ENCODE measurements at places on chromosomes 6 and 20.

- no peak for DNase-seq
Measured at GRCh38 chr6:43149265-43149664, 21.8 kb upstream of the SRF start.

DNA sequence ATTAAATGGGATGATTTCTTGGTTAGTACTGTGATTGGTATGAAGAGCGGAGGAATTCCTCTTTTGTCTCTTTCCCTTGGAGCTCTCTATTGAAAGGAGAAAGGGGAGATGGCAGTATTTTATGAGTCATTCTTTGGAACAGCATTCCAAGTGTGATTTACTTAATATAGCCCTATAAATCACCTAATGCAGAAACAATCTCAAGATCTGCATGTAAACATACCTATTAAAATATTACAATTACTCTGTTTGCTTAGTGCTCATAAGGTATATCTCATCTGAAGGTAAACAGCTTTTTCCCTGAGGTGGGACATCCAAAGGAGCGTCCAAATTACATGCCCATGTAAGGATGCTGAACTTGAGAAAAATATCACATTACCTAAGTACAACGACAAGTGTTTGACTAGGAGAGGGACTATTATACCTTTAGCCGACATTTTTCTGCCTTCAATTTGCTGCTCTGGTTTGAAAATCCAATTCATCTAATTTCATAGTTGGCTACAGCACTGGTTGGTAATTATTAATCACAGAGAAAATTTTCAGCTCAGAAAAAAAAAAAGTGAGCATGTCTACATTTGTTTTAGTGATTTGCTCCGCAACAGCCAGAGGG, 229.0 kb downstream of the FOXC1 start:
- no peak for DNase-seq

- peak; percentile 55 for DNase-seq
Measured at GRCh38 chr6:16301511-16301910, 63.1 kb downstream of the GMPR start.

DNA sequence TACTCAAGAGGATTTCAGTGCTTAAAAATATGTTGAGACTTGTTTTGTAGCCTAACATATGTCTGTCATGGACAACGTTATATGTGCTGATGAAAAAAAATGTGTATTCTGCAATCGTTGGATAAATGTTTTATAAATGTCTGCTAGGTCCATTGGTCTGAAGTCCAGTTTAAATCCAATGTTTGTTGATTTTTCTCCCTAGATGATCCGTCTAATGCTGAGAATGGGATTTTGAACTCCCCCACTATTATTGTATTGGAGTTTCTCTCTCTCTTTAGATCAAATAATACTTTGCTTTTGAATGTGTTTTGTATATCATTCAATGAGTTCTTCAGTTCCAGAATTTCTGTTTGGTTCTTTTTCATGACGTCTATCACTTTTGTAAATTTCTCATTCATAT, 44.9 kb downstream of the CYB5R4 start:
- no peak for DNase-seq

- no peak for DNase-seq
Measured at GRCh38 chr20:46129955-46130481, 11.9 kb downstream of the CD40 start.

- DNase-seq: no peak
Measured at GRCh38 chr20:22338140-22338708, 246.1 kb downstream of the FOXA2 start.

DNA sequence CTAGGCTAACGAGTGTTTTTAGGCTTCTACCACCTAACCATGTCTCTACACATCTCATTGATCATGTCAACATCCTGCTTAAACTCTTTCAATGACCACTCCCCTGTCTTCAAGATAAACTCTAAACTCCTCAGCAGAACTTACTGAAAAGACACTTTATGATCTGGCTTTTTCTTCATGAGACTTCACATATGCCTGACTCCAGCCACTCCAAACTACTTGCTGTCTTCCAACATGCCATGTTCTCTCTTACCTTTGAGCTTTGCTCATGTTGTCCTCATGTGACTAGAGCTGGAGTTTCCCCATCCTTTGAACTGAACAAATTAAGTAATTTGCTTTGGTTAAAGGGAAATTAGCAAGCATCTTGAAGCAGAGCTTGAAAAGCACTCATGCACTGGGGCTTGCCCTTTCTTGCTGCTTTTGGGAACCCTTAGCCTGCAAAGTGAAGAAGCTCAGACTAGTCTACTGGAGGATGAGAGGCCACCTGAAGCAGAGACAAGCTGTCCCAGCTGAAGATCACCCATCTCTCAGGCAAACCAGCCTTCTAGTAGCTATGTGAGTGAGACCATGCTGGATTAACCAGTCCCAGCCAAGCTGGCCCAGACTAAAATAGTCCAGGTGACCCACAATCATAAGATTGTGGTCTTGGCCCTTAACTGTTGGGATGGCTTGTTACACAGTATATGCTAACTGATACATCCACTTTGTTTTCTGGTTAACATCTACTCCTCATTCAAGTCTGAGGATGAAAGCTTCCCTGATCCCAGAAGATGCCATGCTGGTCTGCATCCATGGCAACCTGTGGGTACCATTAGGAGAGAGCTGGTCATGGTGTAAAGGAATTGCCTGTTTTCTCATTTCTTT, 235.8 kb downstream of the GMPR start:
- DNase-seq: no peak

GRCh38 chr6:163260111-163260895, 154.2 kb upstream of the QKI start:
- DNase-seq: no peak

DNA sequence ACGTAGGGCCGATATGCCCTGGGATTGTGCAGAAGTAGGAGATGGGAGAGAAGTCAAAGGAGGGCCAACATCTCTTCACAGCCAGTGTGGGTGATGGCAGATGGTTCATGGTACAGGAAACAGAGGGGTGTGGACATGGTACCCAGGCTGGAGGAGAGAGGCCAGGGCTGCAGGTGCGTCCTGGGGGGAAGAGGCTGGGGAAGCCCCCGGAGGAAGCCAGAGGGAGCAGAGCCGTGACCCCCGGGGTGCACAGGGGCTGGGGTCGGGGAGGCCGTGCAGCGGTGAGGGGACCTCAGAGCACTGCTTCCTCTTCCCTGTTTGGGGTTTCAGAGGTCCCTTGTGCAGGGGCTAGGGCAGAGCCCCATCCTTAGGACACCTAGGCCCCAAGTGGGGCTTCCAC, 11.2 kb upstream of the ZBTB46 start:
- DNase-seq: no peak

GRCh38 chr20:56774873-56775272, 145.8 kb downstream of the TFAP2C start:
- no peak for DNase-seq

DNA sequence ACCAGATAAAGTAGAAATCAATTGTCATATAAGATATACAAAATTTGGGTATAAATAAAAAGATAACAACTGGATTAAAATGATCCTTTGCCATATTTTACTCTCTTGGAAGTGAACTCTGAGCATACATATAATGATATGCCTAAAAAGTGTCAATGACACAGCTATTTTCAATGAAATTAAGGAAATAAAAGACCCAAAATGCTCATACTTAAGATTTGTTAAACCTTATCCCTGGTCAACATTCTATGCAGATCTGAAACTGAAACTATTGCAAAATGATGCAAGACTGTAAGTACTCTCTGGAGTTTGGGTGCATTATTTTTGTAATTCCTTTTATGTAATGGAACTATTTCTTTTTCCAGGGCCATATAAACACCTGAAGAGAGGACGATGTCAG, 119.0 kb upstream of the SGK1 start:
- no peak for DNase-seq

GRCh38 chr6:109449064-109449794, 6.3 kb downstream of the MICAL1 start:
- DNase-seq: no peak

- no peak for DNase-seq
Measured at GRCh38 chr6:90413867-90414266, 117.2 kb upstream of the BACH2 start.

GRCh38 chr6:157314705-157315321, 8.5 kb downstream of the TMEM242 start:
- no peak for DNase-seq

- no peak for DNase-seq
Measured at GRCh38 chr6:52640916-52641315, 30.0 kb upstream of the TMEM14A start.

- no peak for DNase-seq
Measured at GRCh38 chr20:14685183-14685582, 347.8 kb upstream of the FLRT3 start.

GRCh38 chr6:37302086-37302686, 44.2 kb upstream of the TMEM217 start:
- DNase-seq: no peak

GRCh38 chr20:51562027-51562331, 19.5 kb upstream of the NFATC2 start:
- DNase-seq: no peak

- no peak for DNase-seq
Measured at GRCh38 chr6:134774201-134774638, 175.7 kb downstream of the ALDH8A1 start.

DNA sequence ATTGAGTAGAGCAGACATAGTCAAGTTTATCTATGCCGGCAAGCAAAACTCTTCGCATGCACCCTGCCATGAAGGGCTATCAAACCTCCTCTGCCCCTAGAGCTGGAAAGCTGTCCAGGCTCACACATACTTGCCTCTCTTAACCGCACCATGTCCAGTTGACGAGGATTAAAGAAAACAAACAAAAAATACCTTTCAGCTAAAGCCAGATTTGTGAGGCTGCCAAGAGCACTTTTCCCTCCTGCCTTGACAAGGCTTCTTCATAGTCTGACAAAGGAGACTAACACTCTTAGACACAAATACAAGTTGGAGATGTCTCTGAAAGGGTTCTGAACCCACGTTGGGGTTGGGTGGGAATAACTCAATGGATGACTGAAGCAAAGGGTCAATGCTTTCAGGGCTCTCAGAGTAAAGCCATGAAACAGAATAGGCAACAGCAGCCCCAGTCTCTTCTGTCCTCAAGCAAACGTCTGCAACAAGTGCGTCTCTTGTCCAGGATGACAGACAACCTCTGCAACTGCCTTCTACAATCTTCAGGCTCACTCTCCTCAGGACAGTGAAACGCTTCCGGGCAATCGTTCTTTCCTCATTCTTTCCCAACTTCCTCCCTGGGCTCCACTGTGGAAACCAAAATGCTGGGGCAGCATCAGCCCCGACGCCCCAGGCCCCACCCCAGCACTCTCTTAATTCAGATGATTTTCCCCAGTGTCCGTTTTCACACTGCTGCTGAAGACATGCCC, 57.8 kb downstream of the AGPAT4 start:
- no peak for DNase-seq

- no peak for DNase-seq
Measured at GRCh38 chr6:155261111-155261900, 2.5 kb upstream of the CLDN20 start.

DNA sequence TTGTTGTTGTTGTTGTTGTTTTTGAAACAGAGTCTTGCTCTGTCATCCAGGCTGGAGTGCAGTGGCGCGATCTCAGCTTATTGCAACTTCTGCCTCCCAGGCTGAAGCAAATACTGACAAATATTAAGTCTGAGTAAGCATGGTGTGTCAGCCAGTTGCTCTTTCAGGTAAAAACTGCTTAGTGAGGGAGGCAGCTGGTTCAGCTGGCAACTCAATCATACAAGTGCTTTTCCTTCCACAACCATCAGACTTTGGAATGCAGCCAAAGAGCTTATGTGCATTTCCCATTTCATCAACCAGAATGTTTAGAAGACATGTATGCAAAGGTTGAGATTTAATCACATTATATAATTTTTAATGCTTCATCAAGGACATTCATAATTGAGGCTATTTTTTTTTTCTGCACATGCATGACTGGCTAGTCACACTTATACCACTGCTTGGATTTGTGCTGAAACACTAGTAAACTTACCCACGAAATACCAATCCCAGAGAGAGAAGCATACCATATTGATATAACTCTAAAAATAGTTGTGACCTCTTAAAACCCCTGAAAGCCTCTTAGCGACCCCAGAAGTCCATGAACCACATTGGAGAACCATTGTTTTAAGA, 56.0 kb downstream of the CLIC5 start:
- no peak for DNase-seq

GRCh38 chr20:39645131-39645530, 683.0 kb downstream of the DHX35 start:
- DNase-seq: no peak

DNA sequence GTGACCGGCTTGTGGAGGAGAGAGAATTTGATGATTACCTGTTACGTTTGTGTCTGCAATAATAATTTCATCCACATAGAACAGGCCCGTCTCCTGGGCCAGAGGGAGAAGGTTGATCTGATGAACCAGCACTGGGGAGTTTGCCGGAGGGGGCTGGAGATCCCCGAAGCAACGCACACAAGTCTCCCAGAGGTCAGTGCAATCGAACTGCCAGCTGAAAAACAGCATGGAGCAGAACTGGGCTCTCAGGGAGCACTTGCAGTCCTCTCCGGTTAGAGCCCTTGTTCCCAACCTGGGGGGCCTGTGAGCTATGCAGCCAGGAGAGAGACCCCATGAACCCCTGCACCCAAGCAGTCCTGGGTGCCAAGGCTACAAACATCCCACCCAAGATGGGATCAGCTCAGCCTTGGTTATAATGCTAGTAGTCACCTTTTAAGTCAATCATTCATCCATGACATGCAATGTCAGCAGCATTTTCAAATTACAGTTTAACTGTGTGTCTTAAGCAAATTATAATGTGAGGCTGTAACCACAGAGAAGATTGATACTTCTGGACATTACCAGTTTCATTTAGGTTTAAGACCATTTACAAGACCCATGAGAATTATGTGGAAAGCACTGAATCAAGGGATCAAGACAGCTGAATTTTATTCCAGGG, 34.2 kb downstream of the PKHD1 start:
- no peak for DNase-seq

- DNase-seq: no peak
Measured at GRCh38 chr20:37430044-37430443, 84.1 kb downstream of the SRC start.

DNA sequence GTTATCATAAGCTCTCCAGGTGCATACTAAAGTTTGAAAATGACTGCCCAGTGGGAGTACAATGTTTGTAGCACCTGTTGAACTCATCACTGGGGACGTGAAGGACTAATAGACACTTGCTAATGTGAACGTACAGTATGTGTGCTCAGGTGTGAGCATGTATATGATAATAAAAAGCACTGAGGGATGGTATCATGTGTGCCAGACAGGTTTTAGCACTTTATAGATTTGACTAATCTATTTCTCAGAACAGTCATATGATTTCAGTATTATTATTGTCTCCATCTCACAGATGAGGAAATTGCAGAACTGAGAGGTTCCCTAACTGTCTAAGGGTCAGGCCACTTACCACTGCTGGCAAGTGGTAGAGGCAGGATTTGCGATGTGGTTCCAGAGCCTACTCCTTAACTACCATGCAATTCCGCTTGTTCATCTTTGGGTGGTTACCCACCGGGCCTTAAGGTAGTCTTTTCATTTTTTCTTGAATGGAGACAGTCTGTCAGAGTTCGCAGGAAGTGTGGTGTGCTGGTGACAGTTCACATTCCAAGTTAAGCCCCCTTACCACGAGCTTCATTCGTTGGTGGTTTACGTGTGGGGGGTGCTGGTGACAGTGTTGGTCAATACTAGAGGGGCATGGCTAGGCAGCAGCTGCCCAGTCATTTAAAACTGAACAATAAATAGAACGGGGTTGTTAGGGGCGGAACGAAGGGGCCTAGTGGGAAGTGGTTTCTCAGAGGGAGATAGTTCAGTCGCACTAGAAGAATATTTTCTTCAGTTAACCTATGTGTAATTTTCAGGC, 46.8 kb downstream of the RREB1 start:
- DNase-seq: no peak

GRCh38 chr6:42777126-42777822, 4.6 kb upstream of the BICRAL start:
- no peak for DNase-seq

GRCh38 chr6:144353871-144354314, 68.8 kb downstream of the UTRN start:
- DNase-seq: no peak

- no peak for DNase-seq
Measured at GRCh38 chr6:1593958-1594314, 15.8 kb upstream of the FOXC1 start.
